ENCODE measurements at places on chromosomes 4 and X. TPM values are rescaled to one million over a fixed set of nuclear protein-coding genes. Genes with fewer than 3 reads are reported as not detected.

DRD5 gene
- polyA plus RNA-seq = 0.34 TPM

CTAG1A gene
- polyA plus RNA-seq = not detected

GRCh38 chr4:112002248-112002661 is 143.0 kb upstream of the FAM241A start:
- no peak for DNase-seq

DNA sequence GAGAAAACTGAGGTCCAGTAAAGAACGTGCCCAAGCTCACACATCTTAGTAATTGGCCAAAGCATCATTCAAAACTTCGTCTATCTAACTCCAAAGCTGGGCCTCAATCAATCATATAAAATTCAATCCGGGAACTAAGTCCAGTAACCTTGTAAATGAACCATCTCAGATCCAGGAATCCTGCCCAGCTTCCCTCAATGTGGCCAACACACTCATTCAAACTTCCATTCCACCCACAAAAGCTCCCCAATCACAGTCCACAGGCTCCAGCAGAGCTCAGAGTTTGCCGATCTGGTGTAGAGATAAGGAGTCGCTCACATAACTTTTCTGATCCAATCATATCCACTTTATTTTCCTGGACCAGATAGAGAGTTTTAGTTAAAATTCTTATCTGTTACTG is 144.8 kb downstream of the SPATA18 start:
- no peak for DNase-seq

GRCh38 chr4:156749426-156750403 is 221.9 kb downstream of the PDGFC start:
- DNase-seq = no peak

EVC gene
- 14.8 TPM for polyA plus RNA-seq

DNA sequence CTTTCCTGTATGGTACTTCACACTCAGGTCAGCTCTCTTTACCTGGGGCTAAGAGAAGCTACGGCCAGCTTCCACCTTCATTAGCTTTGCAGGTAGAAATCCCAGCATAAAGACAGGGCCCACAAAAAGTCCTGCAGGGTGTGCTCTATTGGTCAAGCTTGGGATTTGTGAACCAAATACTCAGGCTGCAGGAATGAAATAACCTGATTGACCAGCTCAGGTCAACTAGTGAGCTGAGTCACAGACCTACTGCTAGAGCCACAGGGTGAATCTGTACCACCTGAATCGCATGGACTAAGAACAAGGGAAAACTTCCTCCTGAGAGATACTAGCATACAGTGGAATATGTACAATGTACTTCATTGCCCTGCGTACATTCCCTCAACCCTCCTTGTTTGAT is 172.2 kb downstream of the HHIP start:
- DNase-seq = no peak

DNA sequence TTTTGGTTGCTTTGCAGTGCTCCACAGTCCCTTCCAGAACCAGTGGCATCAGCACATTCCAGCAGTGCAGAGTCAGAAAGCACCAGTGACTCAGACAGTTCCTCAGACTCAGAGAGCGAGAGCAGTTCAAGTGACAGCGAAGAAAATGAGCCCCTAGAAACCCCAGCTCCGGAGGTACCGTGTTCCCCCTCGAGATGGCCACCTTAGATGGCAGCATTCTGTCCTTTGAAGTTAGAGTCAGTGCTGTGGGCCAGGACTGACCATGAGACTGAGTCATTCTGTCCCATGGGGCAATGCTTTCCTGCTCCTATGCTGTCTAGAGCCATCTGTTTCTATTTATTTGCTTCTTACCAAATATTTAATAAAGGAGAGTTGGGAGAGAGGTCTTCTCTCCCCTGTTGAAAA is 112.3 kb downstream of the KLHL8 start:
- DNase-seq = no peak

- DNase-seq = no peak
Observed at GRCh38 chrX:38249965-38250364, 29.3 kb upstream of the SRPX start.

DNA sequence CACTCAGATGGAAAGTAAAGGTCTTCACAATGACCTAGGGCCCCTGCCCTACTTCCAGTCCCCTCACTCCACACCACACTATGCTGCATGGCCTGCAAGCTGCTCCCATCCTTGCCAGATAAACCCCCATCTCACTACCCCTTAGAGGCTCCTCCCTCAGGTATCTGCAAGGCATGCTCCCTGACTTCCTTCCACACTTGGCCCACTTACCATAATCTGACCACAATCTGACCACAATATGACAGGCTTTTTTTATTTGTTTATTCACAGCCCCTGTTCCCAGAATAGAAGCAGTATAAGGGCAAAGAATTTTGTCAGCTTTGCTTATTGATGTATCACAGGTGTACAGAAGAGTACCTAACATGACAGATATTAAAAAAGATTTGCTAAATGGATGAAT is 124.7 kb downstream of the CAMK2D start:
- no peak for DNase-seq

NOX1 gene
- polyA plus RNA-seq = 0.22 TPM

DNA sequence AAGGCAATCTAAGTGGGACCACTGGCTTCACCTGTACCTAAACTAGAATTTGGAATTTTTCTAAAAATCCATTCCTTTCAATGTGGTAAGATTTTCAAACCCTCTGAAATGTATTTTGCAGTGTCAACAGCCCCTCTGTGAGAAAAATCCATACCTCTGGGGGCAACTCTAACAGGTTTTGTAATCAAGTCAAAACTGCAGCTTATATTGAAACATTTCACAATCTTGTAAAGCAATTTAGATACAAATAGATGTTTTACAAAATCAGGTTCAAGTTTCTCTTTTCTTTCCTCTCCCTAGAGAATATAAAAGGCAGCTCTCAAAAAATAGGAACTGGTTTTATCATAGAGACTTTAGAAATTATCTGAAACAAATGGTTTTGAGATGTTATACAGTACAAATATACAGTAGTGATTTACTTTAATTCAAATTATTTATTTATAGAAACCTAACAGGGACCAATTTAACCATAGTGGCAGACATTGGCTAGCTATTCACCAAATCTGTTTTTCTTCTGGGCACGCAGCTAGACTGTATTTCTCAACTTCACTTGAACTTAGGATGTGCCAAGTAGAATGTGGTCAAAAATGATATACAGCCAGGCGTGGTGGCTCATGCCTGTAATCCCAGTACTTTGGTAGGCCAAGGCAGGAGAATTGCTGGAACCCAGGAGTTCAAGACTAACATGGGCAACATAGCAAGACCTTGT is 36.3 kb upstream of the SPINK2 start:
- no peak for DNase-seq

DNA sequence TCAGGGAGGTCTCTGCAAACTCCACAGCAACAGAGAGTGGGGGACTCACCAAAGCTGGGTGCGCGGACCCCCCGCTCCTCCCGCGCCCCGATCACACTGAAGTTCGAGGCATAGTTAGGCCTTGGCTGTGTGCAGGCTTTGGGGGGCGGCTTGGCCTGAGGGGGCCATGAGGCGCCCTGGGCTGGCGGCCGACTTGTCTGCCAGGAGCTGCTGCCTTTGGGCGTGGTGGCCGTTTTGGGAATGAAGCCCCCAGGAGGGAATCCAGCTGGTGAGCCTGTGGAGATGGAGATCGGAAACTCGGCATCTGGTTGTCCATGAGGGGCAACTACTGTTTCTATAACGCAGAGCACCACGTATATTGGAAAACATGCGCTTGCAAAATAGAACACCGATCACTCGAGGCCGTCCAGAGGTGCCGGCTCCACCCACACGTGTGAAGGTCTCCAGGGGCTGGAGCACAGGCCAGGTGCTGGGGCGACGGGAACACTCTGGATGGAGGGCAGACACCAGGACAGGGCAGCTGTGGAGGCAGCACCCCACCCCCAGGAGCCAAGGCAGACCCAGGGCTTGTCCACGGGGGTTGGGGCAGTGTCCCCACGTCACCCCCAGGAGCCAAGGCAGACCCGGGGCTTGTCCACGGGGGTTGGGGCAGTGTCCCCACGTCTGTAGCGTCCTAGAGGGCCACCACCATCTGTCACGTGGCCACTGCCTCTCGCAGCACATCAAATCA is 25.9 kb upstream of the CPLX1 start:
- DNase-seq = no peak

DNA sequence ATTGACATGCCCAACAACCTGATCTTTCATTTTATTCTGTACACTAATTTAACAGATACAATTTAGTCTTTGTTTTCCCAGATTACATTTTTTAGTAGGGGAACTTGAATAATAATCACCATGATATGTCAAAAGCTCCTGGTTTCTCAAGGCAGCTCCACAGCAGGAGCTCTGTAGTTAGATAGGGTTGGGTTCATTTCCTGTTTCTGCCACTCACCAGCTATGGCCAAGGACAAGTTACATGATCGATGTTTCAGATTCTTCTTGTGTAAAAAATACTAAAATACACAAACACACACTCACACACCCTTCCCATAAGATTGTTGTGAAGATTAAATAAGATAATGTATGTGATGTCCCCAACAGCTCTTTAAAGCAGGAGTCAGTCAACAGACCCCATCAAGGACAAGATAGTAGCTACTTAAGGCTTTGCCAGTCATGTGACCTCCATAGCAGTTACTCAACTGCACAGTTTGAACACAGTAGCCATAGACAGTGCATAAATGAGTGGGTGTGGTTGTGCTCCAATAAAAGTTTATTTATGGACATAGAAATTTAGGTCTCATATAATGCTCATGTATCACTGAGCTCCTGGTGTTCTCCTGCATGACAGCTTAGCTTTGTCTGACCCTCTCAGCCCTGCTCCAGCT is 18.4 kb downstream of the GUCY1A1 start:
- no peak for DNase-seq

- no peak for DNase-seq
Observed at GRCh38 chrX:13906093-13906492, 89.2 kb upstream of the GPM6B start.

DNA sequence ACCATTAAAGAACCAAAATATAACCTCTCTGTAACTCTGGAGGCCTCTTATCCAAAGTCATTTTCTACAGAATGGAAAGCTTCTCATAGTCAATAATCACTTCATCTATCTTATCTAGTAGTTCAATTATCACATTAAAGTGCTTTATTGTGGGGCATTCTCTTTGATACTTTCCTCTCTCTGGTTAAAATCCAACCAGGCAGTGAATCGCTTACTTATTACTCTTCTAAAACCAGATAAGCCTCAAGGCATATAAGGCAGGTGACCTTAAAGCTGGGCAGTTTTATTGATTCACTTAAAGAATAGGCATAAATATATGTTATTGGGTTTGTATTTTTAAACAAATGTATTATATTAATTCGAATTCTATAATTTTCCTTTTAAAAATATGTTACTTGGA is 2162.1 kb upstream of the TENM3 start:
- no peak for DNase-seq

GALNT7 gene
- polyA plus RNA-seq = 33.8 TPM

GRCh38 chr4:182189103-182189878 is 53.9 kb upstream of the TENM3 start:
- no peak for DNase-seq

GRCh38 chr4:118975449-118976192 is 87.0 kb downstream of the SYNPO2 start:
- DNase-seq = no peak

GRCh38 chr4:181538431-181538830 is 704.8 kb upstream of the TENM3 start:
- DNase-seq = no peak

DNA sequence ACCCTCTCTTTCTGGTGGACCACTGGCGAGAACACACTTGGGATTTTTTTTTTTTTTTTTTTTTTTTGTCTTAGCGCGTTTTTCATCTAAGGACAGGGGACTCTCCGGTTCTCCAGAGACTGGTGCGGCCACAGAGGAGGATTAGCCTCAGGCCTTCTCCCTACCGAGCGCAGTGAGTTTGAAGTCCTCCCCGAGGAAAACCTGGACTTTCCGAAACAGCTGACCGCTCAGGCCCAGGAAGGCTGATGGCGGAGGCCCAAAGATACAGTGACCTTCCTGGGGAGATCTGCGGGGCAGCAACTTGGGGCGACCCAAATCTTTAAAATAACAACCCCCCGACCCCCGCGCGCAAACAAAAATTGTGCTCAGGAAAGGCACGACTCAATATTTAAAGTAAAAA is 9.2 kb downstream of the NKX3-2 start:
- DNase-seq = no peak

GRCh38 chr4:101232074-101232776 is 115.1 kb downstream of the PPP3CA start:
- DNase-seq = no peak

GPR143 gene
- 0.87 TPM for polyA plus RNA-seq

GRCh38 chr4:99361268-99361898 is 8.8 kb upstream of the ADH1C start:
- no peak for DNase-seq
